ENCODE measurements at places on chromosomes 3 and 15.

DNA sequence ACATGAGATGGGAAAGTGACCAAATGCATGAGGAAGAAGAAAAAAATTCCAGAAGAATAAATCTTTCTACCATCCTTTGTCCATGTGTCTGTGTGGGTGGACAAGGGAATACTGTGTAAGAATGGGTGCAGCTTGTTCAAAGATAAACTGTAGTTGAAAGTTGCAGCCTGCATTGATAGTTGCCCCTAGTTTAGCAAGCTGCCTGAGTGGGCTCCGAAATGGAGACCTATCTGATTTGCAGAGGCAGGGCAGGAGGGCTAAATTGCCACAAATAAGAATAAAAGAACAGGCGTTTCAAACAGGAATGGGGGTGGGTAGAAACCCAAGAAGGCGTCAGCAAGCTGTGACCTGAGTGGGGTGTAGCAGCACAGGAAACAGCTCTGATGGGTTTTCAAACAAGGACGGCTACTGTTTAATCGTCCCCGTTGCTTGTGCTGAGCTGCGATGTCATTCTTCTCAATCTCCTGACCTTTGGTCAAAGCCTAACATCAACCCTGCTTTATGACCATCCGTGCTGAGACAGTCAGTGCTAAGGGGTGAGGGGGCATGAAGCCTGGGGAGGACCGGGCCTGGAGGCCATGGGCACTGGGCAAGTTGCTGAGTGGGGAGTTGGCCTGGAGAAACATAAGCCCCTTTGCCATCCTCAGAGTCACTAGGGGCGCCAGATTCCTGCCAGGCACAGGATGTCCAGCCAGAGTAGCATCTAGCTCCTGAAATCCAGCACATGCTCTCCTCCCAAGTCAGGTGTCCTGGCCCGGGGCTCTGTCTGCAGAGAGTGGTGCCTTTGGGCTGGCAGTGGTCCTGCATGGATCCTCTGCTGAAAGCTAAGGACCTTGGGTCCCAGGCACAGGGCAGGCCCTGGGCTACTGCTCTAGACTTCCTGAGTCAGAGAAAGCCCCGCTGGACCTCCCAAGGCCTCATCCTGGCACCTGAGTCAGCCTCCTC, 19.2 kb upstream of the C15orf39 start:
- DNase-seq: no peak

DNA sequence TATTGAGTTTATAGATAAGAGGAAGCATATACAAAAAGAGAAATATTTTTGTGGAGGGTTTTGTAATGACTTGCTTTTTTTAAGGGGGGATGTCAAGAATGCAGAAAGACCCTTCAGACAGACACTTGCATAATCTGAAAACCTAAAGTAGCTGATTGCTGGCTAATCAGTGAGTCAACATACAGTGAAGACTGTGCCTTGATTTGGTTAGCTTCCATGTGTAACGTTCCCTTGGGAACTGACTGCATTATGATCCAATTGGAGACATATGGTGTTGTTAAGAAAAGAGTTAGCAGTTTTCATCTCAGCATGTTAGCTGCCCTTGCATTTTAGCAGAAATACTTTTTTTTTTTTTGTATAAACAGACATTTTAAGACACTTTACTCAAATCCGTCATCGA, 483.2 kb downstream of the RBMS3 start:
- no peak for DNase-seq

DNA sequence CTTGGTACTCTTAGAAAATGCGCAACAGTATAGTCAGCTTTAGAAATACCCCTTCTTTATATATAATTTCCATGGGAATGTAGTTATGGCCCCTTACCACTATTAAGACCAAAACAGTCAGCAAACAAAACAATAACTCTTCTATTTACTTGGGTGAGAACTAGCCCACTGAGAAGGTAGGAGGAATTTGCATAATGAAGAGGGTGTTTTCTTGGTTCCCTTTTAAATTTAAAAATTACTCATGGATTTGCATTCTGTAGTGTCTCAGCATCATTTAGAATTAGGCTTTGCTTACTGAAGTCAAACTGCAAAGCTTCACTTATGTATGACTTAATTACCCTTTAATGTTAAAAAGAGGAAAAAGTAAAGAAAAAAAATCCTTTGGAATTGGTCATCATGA, 350.8 kb downstream of the PTPRG start:
- no peak for DNase-seq

DNA sequence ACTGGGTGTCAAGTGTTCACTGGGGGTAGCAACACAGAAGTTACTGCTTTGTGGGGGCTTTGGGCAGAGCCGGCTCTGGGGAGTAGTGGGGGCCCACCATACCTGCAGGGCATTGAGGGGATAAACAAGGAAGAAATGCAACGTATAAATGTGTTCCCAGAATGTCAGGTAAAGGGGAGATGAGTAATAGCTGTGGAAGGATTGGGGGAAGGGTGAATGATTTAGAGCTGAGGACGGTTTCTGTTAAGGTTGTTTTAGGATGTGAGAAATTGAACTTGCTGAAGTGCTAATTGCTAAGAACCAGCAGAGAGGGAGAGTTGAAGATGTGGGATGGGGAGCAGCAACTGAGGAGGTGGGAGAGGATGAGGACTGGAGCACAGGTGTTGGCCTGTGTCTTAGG, 10.7 kb downstream of the SCG5 start:
- no peak for DNase-seq

- DNase-seq: no peak
These were observed 29.5 kb downstream of the ESYT3 start for GRCh38 chr3:138463724-138464490.

DNA sequence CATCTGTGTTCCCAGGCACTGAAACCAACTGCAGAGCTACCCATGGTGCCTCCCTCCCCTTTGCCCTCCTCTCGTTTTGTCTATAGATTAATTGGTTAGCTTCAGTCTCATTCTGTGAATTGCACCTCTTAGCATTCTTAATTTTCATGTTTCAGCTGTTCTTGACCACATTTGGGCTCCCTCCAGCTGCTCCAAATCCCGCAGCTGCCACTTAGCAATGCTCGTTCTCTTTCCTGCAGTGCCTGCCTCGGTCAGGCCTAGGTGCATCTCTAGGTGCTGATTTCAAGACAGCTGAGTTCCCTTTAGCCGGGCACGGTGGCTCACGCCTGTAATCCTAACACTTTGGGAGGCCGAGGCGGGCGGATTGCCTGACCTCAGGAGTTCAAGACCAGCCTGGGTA, 47.0 kb upstream of the SMAD3 start:
- DNase-seq: no peak

GRCh38 chr15:97903971-97904572, 56.4 kb upstream of the ARRDC4 start:
- no peak for DNase-seq

GRCh38 chr15:42919308-42919707, 1.3 kb downstream of the TTBK2 start:
- DNase-seq: no peak

Measured in CD4-positive, alpha-beta T cell treated with Interleukin-1 beta for 1 hour (primary cell).